Osteoblast (primary cell): ENCODE measurements at places on chromosomes 5 and 9. TPM values are rescaled to one million over a fixed set of nuclear protein-coding genes. Genes with fewer than 3 reads are reported as not detected.

DNA sequence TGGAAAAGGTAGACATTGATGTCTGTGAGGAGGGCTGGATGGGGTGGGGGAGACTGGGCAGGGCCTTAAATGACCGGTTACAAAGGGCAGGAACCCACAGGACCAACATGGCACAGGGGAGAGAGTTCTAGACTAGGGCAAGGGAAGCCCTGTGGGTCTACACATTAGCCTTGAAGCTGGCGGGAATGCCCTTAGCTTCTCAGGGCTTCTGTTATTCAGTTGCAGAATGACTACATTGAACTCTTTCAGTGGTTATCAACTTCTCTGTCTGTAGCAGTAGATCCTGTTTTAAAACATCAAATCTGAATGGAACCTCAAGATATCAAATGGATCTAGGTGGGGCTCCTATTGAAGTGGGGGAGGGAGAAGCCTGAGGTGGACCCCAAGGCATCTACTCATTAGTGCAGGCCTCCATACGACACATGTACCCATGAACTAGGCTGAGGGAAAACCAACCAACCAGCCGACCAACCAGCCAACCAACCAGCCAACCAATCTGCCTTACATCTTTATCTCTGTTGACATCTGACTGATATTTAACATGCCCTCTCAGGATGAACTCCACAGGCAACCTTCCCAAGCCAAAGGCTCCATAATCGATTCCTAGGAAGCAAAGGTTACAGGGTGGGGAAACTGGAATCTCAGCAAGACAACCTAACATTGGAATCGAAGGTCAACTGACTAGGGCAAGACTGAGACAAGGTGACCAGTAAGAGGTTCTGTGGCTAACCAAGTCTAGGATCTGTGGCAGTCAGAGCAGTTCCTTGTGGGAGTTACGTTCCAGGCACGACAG lies 48.3 kb downstream of the DAP start:
- DNase-seq, result no peak

DNA sequence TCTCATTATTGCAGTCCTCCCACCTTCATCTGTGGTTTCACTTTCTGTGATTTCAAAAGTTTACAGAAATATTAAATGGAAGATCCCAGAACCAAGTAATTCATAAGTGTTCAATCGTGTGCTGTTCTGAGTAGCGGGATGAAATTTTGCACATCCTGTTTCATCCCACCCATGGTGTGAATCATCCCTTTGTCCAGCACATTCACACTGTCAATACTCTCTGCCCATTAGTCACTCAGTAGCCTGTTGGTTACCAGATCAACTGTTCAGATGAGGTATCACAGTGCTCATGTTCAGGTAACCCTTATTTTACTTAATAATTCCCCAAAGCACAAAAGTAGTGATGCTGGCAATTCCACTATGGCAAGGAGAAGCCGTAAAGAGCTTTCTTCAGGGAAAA lies 26.8 kb downstream of the FAM81B start:
- no peak for DNase-seq

DNA sequence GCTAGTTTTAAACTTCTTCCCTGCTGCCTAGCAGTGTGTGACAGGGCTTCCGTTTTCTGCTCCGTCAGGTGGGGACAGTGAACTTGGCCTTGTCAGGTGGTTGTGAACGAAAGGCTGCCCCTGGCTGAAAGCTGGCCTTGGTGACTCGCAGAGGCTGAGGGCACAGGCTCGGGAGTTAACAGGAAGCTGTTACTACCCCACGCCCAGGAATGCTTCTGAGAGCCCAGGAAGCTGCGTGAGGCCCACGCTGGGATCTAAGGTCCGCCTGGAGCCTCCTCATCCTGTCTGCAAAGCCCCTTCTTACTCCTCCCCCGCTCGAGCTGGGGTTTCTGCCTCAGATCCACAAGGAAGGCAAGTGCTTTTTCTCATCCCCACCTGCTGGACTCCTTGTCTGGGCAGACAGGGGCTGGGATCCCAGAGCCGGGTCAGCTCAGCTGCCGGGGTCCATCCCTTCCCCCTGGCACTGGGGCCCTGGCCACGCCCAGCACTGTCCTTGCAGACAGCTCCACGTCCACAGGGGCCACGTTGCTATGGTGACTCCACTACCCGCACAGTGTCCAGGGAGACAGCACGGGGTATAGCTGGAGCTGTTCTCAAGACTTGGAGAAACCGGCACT lies 124.7 kb upstream of the TBC1D2 start:
- no peak for DNase-seq

GRCh38 chr9:114825126-114825795 lies 19.4 kb upstream of the TNFSF15 start:
- no peak for DNase-seq

The TLX3 gene
- not detected in 2 replicates for total RNA-seq

DNA sequence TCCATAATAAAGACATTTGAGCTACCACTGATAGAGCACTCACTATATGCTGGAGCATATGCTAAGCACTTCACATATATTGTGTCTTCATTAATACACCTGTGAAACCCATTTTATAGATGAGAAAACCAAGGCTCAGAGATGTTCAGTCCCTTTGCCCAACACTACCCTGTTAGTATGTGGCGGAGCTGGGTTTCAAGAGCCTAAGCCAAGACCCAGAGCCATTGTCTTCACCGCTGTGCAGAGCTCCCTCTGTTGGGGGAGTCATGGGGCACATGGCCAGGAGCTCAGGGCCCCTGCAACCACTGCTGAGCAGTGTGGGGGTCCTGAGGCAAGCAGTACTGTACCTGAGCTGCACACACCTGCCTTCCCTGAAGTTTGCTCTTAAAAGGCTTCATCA lies 37.3 kb upstream of the SLC25A51 start:
- DNase-seq, result no peak

DNA sequence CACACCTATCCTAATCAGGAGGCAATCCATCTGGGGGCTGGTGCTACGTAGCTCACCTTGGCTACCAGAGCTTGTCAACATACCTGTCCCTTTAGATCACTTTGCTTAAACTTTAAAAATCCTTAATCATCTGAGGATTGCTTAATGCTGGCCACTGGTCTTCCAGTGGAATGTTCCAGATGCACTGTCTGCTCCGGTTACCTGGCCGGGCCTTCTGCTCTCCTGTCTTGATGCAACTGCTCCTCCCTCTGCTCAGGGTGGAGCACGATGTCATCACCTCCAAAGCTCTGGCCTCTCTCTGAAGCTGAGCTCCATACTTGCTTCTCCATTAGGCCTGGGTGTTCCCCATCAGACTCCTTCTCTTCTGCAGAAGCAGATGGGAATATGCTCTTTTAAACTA lies 106.5 kb upstream of the OTULINL start:
- no peak for DNase-seq

- no peak for DNase-seq
Observed at GRCh38 chr5:142408536-142408935, 83.7 kb upstream of the SPRY4 start.

GRCh38 chr9:135802876-135803419 lies 101.0 kb downstream of the KCNT1 start:
- DNase-seq, result peak; percentile 58

DNA sequence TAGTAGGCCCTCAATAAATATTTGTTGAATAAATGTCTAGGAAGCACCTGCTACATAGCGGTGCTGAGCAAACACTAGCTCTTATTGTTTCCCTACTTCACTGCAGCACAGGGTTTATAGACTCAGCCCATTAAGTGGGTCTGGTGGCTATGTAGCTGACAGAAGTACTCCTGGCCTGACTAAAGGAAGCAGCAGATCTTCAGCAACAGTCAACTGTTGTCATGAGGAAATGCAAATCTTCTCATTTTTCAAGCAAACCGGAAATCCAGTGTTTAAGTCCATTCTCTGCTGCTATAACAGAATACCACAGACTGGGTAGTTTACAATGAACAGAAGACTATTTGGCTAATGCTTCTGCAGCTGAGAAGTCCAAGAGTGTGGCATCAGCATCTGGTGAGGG lies 2.8 kb upstream of the TEX10 start:
- no peak for DNase-seq

The SLC27A6 gene
- total RNA-seq, result not detected in 2 replicates

- DNase-seq, result no peak
Observed at GRCh38 chr9:113901221-113901688, 25.1 kb downstream of the ZNF618 start.

GRCh38 chr9:138103111-138103848 lies 225.7 kb downstream of the CACNA1B start:
- DNase-seq, result peak; percentile 61

GRCh38 chr5:69502767-69503488 lies 10.3 kb downstream of the OCLN start:
- DNase-seq, result no peak

DNA sequence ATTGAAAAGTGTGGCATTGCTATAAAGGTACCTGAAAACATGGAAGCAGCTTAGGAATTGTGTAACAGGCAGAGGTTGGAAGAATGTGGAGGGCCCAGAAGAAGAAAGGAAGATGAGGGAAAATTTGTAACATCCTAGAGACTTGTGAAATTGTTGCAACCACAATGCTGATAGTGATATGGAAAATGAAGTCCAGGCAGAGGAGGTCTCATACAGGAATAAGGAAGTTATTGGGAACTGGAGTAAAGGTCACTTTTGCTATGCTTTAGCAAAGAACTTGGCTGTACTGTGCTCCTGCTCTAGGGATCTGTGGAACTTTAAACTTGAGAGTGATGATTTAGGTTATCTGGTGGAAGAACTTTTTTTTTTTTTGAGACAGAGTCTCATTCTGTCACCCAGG lies 43.5 kb downstream of the PTPDC1 start:
- no peak for DNase-seq

The RAD50 gene
- 39.4 and 47.7 TPM in 2 replicates for total RNA-seq

The PDLIM4 gene
- total RNA-seq, result 47.7 and 67.7 TPM in 2 replicates

The SAPCD2 gene
- 0.88 and 1.1 TPM in 2 replicates for total RNA-seq

The ACOT12 gene
- 0.29 TPM in 1 of 2 replicates, not detected in the other for total RNA-seq

The EGFLAM gene
- total RNA-seq, result 11.2 and 13.8 TPM in 2 replicates

The UBQLN1 gene
- total RNA-seq, result 114 and 117 TPM in 2 replicates

- DNase-seq, result no peak
Observed at GRCh38 chr5:107518616-107519015, 152.1 kb downstream of the EFNA5 start.

GRCh38 chr5:96081276-96081858 lies 119.7 kb upstream of the ELL2 start:
- no peak for DNase-seq

GRCh38 chr5:83744821-83745220 lies 24.2 kb upstream of the HAPLN1 start:
- DNase-seq, result no peak
